ENCODE measurements at places on chromosomes 4 and X. TPM values are rescaled to one million over a fixed set of nuclear protein-coding genes. Genes with fewer than 3 reads are reported as not detected.
A peak's percentile ranks its signal among the peaks of the same experiment; 100 is the strongest.

GRCh38 chr4:58453956-58454355 is 1343.8 kb upstream of the IGFBP7 start:
- no peaks in the 10 kb centered on the region for H3K36me3 ChIP-seq
- DNase-seq, result no peak
- no peaks in the 10 kb centered on the region for H3K27me3 ChIP-seq

DNA sequence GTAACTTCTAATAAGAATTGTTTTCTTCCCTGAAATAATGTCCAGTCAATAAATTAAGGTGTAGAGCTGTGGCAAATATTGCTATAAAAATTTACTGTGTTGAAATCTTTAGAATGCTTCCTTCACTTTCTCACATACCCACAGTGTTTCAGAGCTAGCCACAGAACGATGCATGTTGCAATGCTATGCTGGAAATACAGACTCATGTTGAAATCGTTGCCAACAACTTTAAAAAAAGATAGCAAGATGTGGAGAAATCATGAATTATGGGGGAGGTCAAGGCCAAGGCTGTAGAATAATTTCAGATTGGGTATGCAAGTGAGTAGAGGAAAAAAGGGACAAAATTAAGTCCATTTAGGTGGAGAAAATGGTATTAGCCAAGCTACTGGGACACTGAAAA is 204.8 kb downstream of the VEGFC start:
- no peak overlapping the region for H3K27ac ChIP-seq
- DNase-seq, result no peak
- no peaks in the 10 kb centered on the region for H3K4me1 ChIP-seq
- no peak overlapping the region for H3K4me3 ChIP-seq
- H3K36me3 ChIP-seq, result no peaks in the 10 kb centered on the region

DNA sequence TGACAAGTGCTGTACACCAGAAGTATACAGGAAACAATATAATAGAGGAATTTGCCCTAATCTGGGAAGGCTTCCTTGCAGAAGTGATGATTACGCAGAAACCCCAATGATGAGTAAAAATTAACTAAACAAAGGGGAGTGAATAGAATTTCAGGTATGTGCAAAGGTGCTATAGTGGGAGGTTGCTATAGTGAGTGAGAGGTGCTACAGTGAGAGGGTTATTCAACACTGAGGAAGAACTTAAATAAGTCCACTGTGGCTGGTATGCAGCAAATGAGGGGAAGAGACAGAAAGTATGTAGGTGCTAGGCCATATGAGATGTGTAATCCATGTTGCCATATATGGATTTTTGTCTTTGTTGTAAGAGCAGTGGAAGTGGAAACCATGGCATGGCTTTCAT is 69.5 kb downstream of the TRIM2 start:
- no peaks in the 10 kb centered on the region for H3K27me3 ChIP-seq
- no peak overlapping the region for H3K27ac ChIP-seq
- no peak overlapping the region for H3K4me3 ChIP-seq
- DNase-seq, result no peak
- no peaks in the 10 kb centered on the region for H3K4me1 ChIP-seq

GRCh38 chr4:14272206-14272605 is 644.7 kb upstream of the BOD1L1 start:
- H3K4me1 ChIP-seq, result no peaks in the 10 kb centered on the region
- H3K27ac ChIP-seq, result no peak overlapping the region
- H3K36me3 ChIP-seq, result no peaks in the 10 kb centered on the region
- DNase-seq, result no peak
- H3K27me3 ChIP-seq, result no peaks in the 10 kb centered on the region
- H3K4me3 ChIP-seq, result no peak overlapping the region

DNA sequence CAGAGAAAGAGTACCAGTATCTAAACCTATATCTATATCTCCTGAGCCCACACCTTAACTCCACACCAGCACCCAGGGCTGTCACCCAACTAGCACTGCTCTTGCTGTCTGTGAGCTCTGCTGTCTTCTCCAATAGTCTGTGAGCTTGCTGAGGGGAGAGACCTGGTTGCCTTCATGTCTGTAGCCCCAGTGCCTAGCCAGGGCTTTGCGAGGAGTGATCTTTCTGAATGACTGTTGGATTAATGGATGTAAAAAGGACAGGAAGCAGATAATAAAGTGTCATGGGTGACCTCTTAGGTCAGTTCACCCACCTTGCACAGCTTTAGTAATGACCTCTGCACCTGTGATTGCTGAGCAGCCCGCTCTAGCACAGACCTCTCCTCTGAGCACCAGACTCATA is 30.5 kb downstream of the CNGA2 start:
- no peaks in the 10 kb centered on the region for H3K36me3 ChIP-seq
- no peak for DNase-seq
- no peaks in the 10 kb centered on the region for H3K27me3 ChIP-seq
- H3K4me1 ChIP-seq, result no peaks in the 10 kb centered on the region
- no peak overlapping the region for H3K4me3 ChIP-seq
- no peak overlapping the region for H3K27ac ChIP-seq

- peak within 1 kb of the TSS; percentile 55 for H3K27ac ChIP-seq
- peaks cover 5% of the 10 kb centered on the region for H3K27me3 ChIP-seq
- no peaks in the 10 kb centered on the region for H3K4me1 ChIP-seq
These were observed at the start of gene FAM114A1 for GRCh38 chr4:38867478-38868058. FAM114A1 (plus strand) TSS chr4:38867806; CDS start chr4:38878079, 10,273 bp downstream.

DNA sequence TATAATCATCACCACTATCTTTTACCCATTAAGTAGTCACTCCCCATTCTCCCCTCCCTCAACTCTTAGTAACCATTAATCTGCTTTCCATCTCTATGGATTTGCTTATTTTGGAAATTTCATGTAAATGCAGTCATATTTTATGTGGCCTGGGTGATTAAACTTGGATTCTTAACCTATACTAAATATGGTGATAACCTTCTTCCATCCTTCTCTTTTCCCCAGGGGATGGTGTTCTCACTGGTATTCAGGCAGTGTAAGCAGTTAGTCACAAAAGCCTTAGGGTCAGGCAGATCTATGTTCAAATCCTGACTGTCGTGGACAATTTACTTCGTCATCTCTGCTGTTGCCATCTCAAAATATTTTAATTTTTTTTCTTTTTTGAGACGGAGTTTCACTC is 29.6 kb downstream of the RAB40AL start:
- H3K27me3 ChIP-seq, result no peaks in the 10 kb centered on the region
- H3K4me1 ChIP-seq, result no peaks in the 10 kb centered on the region
- no peaks in the 10 kb centered on the region for H3K36me3 ChIP-seq
- H3K27ac ChIP-seq, result no peak overlapping the region
- H3K4me3 ChIP-seq, result no peak overlapping the region

DNA sequence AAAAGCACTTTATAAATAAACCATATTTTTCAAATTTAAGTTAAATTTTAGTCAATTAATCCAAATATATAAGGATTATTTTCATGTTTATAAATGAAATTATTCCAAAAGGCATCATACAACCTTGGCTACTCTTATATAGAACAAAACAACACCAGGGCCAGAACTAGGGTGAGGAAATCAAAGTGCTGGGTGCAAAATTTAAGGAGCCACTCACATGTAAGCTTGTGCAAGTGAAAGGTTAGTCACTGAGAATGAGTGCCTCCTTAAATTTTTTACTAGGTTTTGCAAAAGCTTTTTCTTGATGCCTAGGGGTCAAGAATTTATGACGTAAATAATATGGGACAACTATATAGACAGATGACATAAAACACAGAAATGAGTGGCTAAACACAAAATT is 83.4 kb upstream of the COX18 start:
- H3K27ac ChIP-seq, result no peak overlapping the region
- H3K27me3 ChIP-seq, result no peaks in the 10 kb centered on the region
- H3K4me1 ChIP-seq, result no peaks in the 10 kb centered on the region
- peaks cover 21% of the 10 kb centered on the region for H3K36me3 ChIP-seq
- DNase-seq, result no peak
- H3K4me3 ChIP-seq, result no peak overlapping the region

HSFX1 gene
- total RNA-seq, result 0.29 TPM

USP27X gene
- total RNA-seq, result 1.7 TPM

ART3 gene
- not detected for total RNA-seq

UGT8 gene
- 0.49 TPM for total RNA-seq

SCLT1 gene
- 18.2 TPM for total RNA-seq

H2BW2 gene
- not detected for total RNA-seq

GAGE1 gene
- not detected for total RNA-seq
